Renal pelvis (tissue), 12 donors: ENCODE measurements at places on chromosomes 6 and 20. TPM values are rescaled to one million over a fixed set of nuclear protein-coding genes. Genes with fewer than 3 reads are reported as not detected.

Gene GPR6
- not detected for polyA plus RNA-seq

Gene CST7
- polyA plus RNA-seq = 0.24 TPM

DNA sequence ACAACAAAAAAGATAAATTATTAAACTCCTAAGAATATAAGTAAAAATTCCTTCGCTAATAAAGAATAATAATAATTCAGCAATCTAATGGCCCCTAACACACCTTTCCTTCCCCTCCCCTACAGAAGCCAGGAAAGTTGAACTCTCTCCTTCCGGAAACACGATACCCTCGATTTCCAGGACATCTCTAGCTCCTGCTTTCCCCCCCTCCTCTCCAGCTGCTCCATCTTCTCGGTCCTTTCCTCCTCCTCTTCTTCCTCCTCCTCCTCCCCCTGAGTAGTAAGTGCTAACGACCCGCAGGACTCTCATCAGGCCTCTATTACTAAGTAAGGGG is 603 bp downstream of the TASP1 start:
- DNase-seq = peak; percentile 51

GRCh38 chr6:21185861-21186478 is 407.6 kb upstream of the SOX4 start:
- no peak for DNase-seq
